Stimulated activated CD4-positive, alpha-beta T cell treated with anti-CD3 and anti-CD28 coated beads, Interleukin-15, amount 100 ng/mL, for 48 hours (primary cell): ENCODE measurements at places on chromosomes 13 and 19.

GRCh38 chr19:45591004-45591637, 6.5 kb upstream of the OPA3 start:
- peak; percentile 38 for DNase-seq

- no peak for DNase-seq
Measured at GRCh38 chr19:57829316-57829715, 783 bp upstream of the ZNF587B start.

GRCh38 chr19:35114353-35115176, 1.1 kb upstream of the FXYD3 start:
- DNase-seq = peak; percentile 55

GRCh38 chr13:99124794-99125316, 75.8 kb upstream of the UBAC2 start:
- no peak for DNase-seq

DNA sequence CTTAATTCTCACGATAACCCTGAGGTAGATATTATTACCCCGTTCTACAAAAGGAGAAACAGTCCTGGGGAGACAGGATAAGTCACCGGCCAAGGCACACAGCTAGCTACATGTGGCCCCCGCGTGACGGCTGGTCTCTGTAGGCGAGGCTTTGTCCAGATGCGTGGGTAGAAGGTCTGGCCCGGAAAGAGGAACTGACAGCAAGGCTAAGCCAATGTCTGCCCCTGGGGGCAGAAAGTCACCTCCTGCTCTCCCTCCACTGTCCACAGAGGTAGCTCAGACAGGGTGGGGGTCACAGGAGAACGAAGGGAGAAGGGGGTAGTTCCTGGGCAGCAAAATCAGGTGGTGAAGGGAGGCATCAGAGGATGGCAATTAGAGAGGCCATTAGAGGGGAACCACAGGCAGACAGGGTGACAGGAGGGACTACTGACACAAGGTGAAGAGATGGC, 1.8 kb downstream of the APOC4 start:
- no peak for DNase-seq

- DNase-seq = no peak
Measured at GRCh38 chr19:14821937-14822336, 13.0 kb downstream of the OR7A5 start.

DNA sequence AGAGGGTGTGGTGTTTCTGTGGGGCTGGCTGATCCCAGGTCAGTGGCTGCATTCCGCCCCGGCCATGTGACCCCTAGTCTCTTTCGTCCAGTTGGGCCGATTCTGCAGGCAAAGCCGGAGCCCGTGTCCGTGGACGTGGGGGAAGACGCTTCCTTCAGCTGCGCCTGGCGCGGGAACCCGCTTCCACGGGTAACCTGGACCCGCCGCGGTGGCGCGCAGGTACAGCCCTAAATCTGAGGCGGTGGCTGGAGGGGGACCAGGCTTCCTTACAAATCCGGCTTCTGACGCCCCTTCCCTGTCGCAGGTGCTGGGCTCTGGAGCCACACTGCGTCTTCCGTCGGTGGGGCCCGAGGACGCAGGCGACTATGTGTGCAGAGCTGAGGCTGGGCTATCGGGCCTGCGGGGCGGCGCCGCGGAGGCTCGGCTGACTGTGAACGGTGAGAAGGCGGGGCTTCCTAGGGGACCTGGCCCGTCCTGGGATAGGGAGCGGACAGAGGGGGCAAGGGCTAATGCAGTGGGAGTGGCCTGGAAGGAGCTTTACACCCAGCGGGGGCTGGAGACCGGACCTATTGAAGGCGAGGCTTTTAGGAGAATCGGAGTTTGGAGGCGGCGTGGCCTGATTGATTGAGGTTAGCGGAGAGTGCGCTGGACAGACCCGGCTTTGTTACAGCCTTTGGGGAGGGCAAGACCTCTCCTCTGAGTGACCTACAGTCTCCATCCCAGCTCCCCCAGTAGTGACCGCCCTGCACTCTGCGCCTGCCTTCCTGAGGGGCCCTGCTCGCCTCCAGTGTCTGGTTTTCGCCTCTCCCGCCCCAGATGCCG, 4.3 kb downstream of the KIRREL2 start:
- DNase-seq = no peak

GRCh38 chr19:1038978-1039645, 795 bp upstream of the ABCA7 start:
- DNase-seq = no peak

DNA sequence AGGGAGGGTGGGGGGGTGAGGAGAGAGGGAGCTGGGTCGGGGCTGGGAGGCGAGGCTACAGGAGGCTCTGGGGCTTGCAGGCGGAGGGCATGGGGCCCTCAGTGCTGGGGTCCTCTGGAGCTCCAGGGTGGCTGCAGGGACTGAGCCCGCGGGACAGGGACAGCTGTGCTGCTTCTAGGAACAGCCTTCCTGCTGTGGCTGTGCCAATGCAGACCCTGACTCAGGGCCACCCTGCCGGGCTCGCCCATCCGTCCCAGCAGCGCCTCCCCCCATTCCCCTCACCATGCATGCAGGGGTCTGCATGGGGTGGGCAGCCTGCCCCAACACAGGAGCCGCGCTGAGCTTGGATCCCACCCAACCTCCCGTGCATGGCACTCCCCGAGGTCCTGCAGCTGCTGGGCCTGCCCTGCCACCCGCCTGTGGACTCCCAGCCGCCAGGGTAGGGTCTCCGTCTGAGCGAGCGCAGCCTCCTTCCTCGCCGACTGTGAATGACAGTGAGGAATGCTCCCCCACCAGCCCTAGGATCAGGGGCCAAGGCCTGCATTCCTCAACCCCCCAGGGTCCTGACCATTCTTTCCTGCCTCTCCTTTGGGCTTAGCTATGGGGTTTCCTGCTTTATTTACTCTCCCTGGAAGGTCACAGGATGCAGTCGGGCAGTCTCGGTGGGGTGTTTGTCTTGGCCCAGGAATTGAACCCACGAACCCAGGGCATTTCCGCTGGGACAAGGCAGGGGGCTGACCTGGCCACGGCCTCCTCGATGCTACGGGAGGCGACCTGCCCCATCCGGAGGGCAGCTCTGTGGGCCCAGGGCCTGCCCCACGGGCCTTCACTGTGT, 23.4 kb downstream of the CEBPG start:
- no peak for DNase-seq

DNA sequence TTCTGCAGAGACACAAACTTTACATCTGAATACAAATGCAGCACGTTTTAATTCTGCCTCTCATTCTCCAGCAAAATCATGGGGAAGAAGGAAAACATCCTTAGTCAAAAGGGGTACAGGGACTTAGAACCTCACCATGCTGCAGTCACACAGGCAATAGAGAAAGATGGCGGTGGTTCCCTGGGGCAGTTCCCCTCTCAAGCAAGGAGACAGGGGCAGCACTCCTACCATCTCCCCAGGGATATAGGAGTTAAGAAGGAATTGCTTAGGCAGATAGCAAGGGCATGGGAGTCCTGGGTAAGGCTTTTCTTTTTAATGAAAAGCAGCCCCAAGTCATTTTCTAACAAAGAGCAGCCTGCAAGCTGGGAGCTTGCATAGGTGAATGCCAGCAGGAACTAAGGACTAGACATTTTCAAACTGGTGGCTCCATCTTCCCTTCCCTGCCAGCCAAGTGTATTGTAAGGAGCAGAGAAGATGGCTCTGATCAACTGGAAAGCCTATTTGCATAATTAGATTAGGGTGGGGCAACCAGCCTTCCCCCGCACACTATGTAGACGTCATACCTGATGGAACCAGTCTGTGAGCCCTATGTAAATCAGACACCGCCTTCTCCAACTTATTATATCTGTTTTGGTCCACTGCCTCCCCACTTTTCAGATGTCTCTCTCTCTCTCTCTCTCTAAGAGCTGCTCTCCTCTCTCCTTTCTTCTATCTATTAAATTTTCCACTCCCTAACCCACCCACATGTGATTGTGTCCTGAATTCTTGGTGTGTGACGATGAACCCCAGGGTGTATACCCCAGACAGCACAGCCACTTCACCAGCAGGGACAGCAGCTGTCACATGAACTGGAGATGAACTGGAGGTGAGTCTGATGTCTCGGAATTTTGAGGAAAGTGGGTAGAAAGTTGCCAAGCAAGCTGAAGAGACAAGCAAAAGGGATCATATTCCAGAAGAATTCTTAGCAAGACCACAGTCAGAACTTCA, 514.5 kb downstream of the IRS2 start:
- no peak for DNase-seq

GRCh38 chr13:46901721-46902120, 4.9 kb upstream of the HTR2A start:
- no peak for DNase-seq

DNA sequence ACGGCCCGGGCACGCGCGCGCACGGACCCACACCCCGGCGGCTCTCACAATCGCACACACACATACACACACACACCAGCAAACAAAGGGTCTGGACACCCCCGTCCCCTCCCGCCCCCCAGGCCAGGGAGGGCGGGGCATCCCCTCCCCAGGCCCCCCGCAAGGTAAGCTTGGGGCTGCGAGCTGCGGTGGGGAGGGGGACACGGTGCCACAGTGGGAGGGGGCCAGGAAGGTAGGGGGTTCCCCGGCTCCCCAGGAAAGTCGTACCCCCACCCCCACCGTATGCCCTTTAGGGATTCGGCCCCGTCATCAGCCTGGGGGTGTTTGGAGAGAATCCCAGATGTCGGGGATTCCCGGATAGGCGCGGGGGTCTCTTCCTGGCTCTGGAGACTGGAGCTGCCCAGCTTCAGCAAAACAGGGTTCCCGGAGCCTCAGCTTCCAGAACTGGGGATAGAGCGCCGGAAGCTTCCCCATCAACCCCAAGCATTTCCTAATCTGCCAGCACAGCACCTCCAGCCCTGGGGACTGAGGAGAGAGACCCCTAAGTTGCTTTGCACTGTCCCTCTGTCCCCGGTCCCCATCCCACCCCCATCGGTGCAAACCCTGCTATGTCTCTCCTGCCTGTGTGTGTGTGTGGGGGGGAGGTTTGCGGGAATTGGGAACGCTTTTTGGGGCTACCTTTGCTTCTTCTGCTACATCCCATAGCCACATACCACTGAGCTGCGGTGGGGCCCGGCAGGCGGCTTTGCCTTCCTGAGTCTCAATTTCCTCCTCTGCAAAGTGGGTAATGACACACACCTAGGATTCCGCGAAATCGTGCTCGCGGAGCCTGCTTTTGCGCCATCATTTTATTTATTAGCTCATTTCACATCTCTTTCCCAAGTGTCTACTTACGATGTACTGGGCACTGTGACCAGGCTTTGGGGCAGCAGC, 1.8 kb upstream of the CDC37 start:
- no peak for DNase-seq

GRCh38 chr13:35393886-35394285, 82.6 kb downstream of the MAB21L1 start:
- DNase-seq = no peak

- no peak for DNase-seq
Measured at GRCh38 chr19:48817585-48818124, 6.8 kb upstream of the BCAT2 start.

DNA sequence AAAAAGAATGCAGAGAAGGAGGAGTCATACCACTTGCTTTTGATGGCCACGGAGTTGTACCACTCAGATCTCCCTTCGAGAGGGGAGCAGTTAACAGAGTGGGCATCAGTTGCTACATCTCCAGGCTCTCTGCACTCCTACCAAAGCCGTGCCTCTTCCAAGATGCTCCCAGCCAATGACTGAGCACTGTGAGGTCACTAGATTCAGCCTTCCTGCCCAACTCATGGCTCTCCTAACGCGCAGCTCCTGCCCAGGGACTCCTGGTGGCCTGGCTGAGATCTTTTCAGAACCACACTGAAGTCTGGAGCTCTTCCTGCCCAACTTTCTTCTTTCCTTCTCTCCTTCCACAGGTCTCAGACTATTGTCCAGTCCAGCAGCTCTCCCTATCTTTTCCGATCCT, 66.7 kb downstream of the LHFPL6 start:
- DNase-seq = no peak

GRCh38 chr13:112716461-112716820, 26.6 kb downstream of the ATP11A start:
- DNase-seq = no peak

DNA sequence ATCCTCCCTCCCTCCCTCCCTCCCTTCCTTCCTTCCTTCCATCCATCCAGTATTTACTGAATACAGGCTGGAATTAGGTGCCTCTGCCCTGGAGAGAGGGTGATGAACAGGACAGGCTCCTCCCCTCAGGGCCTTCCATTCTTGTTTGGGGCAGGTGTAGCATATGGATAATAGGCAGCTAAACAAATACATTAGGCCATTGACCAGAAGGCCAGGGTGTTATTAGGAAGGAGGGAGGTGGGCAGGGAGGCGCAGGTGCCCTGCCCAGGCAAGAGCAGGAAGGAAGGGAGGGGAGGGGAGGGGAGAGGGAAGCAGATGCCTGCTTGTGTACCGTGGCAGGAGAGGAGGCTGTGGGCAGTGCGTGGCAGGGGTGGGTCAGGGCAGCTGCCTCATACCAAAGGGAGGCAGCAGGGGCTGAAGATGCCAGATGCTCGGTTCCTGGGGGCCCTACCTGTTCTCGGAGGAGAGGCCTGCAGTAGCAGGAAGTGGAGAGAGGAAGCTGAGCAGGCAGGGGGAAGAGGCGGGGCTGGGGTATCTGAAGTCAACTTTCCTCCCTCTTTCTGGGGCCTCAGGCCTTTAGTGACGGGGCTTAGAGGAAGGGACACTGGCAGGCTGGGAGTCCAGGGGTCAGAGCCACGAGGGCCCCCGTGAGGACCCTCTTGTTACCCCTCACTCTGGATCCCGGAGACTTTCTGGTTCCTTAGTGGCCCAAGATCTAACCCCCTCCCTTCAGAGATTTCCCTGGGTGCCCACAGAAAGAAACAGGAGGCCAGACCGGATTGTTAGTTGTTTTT, at the start of gene RINL:
Gene RINL, minus strand, starts transcription at position 495 of the 794 bp plus-strand sequence. CDS start 1,533 bp downstream, outside the sequence.
- DNase-seq = no peak

GRCh38 chr19:34265221-34265650, 10.9 kb downstream of the GARRE1 start:
- no peak for DNase-seq

DNA sequence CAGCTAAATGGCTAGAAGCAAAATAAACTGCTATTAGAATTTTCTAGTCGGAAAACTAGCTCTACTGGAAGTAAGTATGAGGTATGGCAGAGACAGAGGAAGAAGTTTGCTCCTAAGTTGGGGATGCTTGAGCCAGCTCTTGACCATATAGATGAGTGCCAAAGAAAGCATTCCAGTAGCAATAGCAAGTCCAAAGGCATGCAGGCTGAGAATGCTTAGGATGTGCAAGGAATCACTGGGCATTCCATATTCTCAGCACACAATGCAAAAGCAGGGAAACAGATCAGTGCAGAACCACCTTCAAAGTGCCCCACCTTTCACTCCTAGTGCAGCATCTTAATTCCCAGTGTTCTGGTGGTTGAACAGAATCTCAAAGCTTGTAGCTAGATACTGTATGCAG, 32.9 kb downstream of the SERTM1 start:
- no peak for DNase-seq

DNA sequence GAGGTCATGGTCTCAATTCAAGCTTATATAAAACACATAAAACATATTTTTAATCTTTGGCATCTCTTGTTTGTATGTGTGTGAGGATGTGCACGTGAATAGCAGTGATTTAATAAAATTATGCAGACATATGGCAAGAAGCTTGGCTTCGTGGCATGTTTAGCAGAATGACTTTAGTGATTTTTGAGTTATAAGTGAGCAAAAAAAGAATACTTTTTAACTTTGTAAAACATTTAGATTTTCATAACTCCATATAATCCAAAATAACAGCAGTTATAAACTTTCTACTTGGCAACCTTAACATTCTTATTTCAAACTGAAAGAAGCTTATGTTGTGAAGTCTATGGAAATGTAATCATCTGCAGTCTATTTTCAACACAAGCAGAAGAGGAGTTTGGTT, 120.6 kb downstream of the SLITRK1 start:
- no peak for DNase-seq

- DNase-seq = no peak
Measured at GRCh38 chr13:27979001-27979643, 9.4 kb downstream of the URAD start.
